ENCODE measurements at places on chromosomes 4 and X. TPM values are rescaled to one million over a fixed set of nuclear protein-coding genes. Genes with fewer than 3 reads are reported as not detected.
A peak's percentile ranks its signal among the peaks of the same experiment; 100 is the strongest.

- DNase-seq: no peak
Measured at GRCh38 chr4:146478009-146478408, 43.7 kb downstream of the SLC10A7 start.

GRCh38 chrX:76453737-76454406 lies 26.4 kb downstream of the MAGEE1 start:
- no peak for DNase-seq

GAGE13 gene
- not detected for total RNA-seq

DNA sequence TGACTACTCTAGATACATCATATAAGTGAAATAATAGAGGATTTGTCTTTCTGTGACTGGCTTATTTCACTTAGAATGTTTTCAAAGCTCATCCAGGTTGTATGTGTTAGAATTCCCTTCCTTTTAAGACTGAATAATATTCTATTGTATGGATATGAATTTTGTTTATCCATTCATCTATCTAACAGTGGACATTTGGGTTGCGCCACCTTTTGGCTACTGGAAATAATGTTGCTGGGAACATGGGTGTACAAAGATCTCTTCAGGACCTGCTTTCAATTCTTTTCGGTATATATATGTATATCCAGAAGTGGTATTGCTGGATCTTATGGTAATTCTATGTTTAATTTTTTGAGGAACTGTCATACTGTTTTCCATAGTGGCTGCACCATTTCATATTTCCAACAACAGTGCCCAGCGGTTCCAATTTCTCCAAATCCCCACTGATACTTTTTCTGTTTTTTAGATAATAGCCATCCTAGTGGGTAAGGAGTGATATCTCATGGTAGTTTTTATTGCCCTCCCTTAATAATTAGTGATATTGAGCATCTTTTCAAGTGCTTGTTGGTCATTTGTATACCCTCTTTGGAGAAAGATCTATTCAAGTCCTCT lies 3.4 kb upstream of the SCD5 start:
- no peak for DNase-seq

GRCh38 chr4:83083925-83084475 lies 30.5 kb downstream of the PLAC8 start:
- no peak for DNase-seq

DNA sequence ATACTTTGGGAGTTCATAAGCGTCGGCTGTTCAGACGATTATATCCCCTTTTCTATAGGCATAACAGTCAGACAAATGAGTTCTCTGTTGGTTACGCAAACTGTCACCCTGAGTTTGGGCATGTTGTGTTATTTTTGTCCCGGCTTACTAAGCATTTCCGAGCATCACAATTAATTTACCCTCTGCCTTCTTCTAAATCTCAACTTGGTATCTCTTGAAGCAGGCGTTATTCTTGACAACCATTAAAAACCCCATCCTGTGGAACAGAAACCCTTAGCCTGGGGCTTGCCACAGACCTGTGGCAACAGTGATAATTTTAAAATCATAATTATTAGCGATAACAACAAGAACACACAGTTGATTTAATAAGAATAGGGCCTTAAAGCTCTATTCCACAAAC lies 558.7 kb downstream of the INPP4B start:
- no peak for DNase-seq

ANOS1 gene
- total RNA-seq: 6.4 TPM

DNA sequence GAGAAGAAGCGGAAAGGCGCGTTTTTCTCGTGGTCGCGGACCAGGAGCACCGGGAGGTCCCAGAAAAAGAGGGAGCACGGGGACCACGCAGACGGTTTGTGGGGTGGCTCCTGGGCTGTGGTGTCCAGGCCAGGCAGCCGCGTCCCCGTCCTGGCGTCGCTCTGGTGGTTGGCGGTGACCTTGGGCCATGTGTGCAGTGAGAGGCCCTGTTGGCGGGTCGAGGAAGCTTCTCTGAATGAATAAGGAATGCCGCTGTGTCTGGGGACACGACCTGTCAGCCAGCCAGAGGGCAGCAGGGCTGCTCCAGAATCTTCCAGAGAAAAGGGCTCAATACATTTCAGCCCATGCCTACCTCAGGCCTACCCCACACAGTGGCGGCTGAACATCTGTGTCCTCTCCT lies 24.3 kb upstream of the HGFAC start:
- DNase-seq: no peak

DNA sequence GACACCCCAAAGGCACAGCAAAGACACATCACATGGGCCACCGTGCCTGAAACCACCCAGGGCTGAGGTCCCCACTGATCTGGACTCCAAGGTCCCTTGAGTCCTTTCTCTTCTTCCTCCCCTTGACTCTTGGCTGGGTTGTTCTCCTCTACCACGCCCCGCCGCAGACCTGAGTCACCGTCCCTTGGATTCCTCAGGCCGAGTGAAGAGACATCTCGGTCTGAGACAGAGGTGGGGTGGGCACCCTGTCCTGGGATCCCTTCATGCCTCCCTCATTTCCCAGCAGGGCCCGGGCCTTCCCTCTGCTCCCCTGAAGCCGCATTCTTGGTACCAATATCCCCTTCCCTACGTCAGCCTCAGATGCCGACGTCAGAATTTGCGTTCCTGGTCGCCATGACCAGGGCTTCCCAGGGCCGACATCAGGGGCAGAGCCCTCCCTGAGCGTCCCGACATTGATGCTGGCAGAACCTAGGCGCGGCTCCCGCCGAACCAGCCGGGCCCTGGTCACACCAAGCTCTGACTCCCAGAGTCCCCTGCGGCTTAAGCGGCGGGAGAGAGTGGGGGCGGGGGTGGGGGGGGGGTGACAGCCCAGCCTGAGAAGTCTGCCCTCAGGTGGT lies 498 bp downstream of the MAGEA10 start:
- DNase-seq: no peak

GRCh38 chr4:122890147-122890795 lies 32.1 kb downstream of the NUDT6 start:
- no peak for DNase-seq

DNA sequence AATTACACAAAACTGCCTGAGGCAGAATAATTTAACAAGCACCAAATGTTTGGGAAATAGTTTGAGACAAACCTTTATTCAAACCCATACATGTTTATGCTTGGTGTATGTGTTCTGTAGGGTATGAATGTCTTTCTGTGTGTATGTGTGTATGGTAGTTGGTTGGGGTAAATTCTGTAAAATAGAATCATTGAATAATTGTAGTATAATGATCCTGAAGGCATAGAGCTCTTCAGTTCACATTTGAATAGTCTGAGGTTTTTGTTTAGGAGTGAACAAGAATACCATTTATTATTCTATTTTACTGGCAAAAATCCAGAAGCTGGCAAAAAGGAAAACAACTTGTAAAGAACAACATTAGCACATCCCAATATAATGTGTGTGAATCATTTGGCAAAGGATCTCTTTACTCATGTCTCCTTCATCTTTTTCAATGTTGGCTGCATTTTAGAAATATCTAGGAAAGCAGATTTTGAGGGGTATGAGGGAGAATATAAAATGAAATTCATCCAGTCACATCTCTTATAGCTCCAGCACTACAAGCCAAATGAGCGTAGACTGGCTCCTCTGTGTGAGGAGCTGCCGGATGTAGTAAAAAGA lies 360.0 kb downstream of the CHIC1 start:
- DNase-seq: no peak

PI4K2B gene
- 41.4 TPM for total RNA-seq

DNA sequence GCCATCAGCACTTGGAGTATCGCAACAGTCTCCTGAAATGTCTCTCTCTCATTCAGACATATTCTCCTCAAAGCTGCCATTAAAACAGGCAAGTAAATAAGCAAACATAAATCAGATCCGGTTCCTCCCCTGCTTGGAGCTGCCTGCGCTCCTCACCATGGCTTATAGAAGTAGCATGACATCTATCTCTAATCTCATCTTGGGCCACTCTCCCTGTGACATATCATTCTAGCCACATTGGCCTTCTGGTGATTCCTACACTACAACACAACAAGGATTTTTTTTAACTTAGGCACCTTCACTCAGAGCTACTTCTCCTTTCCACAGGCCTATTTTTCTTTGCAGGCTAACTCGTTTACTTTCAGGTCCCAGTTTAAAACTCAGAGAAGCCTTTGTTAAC lies 387.9 kb downstream of the ARHGAP24 start:
- DNase-seq: no peak

- peak; percentile 8 for DNase-seq
Measured at GRCh38 chr4:93897559-93897958, 69.0 kb downstream of the ATOH1 start.

SH3D19 gene
- total RNA-seq: 61.6 TPM

DNA sequence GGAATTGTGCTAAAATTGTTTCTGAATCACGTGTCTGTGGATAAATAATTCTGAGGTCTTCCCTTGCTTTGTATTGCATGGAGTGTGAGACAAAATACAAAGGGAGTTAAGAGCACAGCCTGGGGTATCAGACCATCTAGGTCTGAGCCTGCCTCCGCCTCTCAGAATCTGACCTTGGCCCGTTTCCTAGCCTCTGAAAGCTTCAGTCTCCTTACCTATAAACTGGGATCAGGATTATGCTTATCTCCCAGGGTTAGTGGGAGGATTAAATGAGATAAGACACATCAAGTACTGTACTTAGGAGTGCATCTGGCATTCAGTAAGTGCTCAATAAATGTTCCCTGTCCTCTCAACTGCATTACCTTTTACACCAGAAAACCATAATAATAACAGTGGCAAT lies 140.6 kb upstream of the TENM3 start:
- no peak for DNase-seq

MID1 gene
- 23.0 TPM for total RNA-seq

- DNase-seq: no peak
Measured at GRCh38 chr4:26764231-26764630, 96.4 kb upstream of the STIM2 start.

GRCh38 chrX:46376246-46376885 lies 168.9 kb downstream of the ZNF674 start:
- peak; percentile 69 for DNase-seq

- no peak for DNase-seq
Measured at GRCh38 chr4:107299646-107300045, 263.5 kb upstream of the DKK2 start.

GRCh38 chr4:115090483-115091075 lies 22.8 kb downstream of the NDST4 start:
- peak; percentile 57 for DNase-seq

HEPH gene
- 161 TPM for total RNA-seq

GRCh38 chr4:127533028-127533700 lies 99.6 kb upstream of the INTU start:
- DNase-seq: peak; percentile 24

GPC4 gene
- 9.2 TPM for total RNA-seq

DNA sequence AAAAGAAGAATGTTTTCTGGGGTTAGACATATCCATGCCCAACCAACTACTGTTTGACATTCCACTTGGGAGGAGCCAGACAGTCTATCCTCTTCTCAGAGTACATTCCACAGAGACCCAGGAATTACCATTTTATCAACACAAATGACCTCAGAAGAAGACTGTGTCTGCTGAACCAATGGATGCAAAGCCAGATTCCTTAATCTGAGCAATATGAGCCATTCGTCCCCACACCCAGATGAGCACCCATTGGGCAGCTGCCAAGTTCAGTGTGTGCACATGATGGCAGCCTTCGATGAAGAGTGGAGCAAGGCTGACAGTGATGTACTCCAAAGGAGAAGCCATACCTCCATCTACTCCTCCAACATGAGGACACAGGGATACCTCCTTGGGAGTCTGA lies 111.3 kb downstream of the ZNF674 start:
- no peak for DNase-seq

DNA sequence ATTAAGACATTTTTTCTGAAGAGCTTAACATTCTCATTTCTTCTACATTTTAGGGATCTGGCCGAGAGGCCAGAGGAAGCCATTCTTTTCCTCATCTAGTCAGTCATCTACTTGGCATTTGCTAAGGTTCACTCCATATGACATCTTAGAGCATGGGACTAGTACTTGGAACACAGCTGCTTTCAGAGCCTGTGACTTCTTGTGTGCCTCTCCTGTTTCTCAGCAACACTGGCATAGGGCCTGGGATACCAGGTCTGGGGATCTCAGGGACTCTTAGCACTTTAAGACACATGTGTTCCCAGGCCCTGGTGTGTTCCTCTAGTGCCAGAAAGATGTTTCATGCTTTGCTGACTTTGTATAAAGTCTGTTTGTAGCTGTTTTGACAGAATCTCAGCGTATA lies 7.3 kb downstream of the PLP1 start:
- DNase-seq: no peak

DNA sequence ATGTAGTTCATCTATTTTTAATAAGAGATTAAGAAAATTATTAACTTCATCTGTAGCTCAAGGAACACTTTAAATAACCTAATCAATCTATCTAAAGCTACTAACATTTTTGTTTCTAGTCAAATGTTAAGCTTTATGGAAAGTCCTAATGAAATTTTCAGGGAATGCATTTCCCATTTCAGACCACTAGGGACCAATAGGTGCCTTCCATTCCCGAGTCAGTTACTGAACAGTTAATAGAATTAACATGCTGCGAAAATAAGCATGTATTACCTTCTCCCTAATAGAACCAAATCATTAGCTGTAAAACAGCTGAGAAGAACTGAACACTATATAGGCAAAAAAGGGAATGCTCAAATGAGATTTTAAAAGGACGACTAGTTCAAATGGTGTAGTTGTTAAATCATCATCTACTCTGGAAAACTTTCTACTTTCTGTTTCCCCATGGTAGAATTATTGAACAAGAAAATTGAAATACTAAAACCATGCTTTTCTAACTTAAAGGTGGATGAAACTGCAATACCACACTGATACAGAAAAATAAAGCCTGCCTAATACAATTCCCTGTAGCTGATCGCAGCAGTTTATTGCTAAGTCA lies 22.5 kb downstream of the STX18 start:
- no peak for DNase-seq

GRCh38 chr4:184400891-184401290 lies 73.5 kb downstream of the IRF2 start:
- no peak for DNase-seq

CORIN gene
- 0.64 TPM for total RNA-seq

- DNase-seq: no peak
Measured at GRCh38 chr4:160202802-160203201, 1099.9 kb downstream of the RAPGEF2 start.

FGFBP1 gene
- 2.2 TPM for total RNA-seq

GRCh38 chrX:120625371-120625770 lies 4.5 kb downstream of the C1GALT1C1 start:
- DNase-seq: no peak

DNA sequence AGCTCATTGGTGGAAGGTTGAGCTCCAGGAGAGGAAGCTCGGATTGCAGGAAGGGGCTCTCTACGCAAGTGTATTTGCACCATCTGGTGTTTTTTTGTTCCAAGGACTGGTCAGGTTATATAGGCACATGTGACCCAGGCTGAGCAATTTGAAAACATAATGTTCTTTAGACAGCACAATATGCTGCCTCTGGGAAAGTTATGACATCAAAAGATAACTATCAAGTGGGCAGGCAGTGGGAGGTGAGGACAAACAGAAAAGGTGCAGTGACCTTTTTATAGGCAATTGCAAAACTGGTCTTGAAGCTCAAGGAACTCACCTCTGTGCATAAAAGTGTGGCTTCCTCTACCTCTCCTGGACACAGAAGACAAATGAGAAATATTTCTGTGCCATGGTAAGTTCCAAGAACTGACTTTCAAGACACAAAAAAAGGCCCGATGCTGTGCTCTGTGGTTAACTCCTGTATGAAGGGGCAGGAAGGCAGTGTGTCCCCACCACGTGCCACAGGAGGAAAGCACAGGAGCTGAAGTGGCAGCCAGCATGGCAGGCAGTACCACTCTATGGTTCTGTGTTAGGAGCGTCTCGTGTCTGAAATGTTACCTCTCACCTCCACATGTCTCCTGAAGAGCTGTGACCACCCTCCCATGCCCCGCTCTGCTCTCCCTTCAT lies 128.6 kb downstream of the SHROOM3 start:
- peak; percentile 52 for DNase-seq

Measured in hepatocyte (in vitro differentiated cells).